ENCODE measurements at places on chromosomes 5 and 9.
A peak's percentile ranks its signal among the peaks of the same experiment; 100 is the strongest.

GRCh38 chr5:132872788-132873118 is 715 bp upstream of the LEAP2 start:
- no peak for ATAC-seq

GRCh38 chr9:87343816-87344430 is 153.7 kb upstream of the DAPK1 start:
- no peak for ATAC-seq

GRCh38 chr9:109914280-109915027 is 134.5 kb downstream of the PALM2AKAP2 start:
- no peak for ATAC-seq

DNA sequence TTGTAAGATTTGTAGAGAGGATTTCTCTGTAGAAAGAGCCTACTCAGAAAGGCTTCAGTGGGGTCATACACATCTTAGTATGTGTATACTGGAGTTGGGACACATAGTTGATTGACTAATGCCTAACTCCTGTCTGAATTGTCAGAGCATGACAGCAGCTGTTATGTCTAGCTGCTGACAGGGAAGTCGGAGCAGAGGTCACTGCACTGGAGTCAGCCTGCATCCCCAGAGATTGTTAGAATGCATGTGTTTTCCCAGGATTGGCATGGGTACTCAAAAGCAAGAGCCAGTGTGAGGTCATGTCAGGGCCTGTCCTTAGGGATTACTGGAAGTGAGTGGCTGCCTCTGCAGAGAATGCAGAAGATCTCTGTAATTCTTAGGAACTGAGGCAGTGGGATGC is 82.7 kb downstream of the ITGA1 start:
- peak; percentile 89 for ATAC-seq

- no peak for ATAC-seq
Observed at GRCh38 chr9:72306761-72307160, 58.2 kb downstream of the ZFAND5 start.

- ATAC-seq: no peak
Observed at GRCh38 chr5:76667495-76667894, 44.3 kb upstream of the F2RL2 start.

DNA sequence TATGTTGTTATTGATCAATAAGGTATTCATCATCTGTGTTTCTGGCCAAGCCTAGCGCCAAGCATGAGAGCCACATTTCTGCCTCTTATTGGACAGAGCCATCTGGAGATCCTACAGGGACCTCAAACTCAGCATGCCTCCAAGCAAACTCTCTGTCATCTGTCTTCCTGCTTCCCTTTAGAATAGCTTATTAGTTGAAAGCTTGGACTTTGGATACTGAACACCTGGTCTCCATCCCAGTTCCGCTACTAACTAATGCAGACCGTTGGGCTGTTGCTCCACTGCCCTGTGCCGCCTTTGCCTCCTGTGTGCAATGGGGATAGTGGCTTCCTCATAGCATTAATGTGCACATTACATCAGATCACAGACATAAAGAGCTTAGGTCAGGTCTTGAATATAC is 65.5 kb downstream of the MAP1B start:
- peak; percentile 53 for ATAC-seq

GRCh38 chr5:35161652-35162273 is 68.5 kb downstream of the PRLR start:
- ATAC-seq: no peak

DNA sequence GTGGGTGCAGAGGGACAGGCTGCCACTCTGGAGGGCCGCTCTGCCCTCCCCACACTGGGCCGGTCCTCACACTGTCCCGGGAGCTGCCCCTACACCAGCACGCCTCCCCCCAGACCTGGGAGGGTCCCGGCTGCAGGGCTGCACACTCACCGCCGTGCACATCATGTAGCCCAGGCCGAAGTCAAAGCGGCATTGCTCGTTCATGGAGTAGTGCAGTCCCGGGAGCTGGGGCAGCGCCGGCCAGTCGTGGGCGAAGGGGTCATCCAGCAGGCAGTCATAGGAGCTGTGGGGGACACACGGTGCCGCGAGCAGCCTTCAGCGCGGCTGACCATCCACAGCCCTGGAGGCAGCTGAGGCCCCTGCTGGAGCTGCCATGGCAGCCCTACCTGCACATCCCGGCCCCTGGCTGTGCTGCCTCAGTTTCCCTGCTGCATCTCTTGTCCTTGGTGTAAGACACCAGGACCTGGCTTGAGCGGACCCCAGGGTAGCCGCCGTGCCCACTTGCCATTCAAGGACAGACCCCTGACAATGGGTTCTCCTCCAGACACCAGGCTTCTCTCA is 93.2 kb downstream of the ZNF354C start:
- ATAC-seq: no peak

- no peak for ATAC-seq
Observed at GRCh38 chr5:112914584-112914983, 7.4 kb downstream of the REEP5 start.

GRCh38 chr9:109422641-109423040 is 75.5 kb downstream of the PTPN3 start:
- no peak for ATAC-seq

- ATAC-seq: no peak
Observed at GRCh38 chr5:174245516-174246075, 200.1 kb downstream of the NSG2 start.

- no peak for ATAC-seq
Observed at GRCh38 chr5:180423133-180423532, 70.0 kb upstream of the GFPT2 start.

DNA sequence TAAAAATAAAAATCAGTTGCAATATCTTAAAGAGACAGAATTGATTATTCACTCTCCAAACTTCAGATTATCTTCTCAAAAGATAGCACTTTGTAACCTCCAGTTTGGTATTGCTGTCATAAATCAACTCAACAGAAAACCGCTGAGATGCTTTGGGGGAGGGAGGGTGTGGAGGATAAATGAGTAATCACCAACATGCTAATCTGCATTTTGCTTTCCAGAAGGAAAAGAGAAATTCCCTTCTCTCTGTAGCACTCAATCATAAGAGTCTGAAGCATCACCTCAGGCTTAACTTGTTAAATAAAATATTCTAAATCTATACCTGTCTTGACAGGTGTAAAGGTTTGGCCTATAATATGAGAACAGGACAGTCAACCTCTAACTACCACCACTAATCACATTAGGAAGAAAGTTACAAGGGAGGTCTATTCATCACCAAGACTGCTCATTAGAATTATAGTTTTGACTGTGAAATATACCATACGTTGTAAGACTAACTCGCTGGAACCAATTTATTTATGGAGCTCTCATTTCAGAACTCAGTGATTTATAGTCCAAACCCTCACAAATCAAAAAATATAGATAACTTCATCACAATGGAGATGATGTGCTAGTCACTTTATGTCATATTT is 89.0 kb downstream of the PIK3R1 start:
- peak; percentile 47 for ATAC-seq

GRCh38 chr9:110344821-110345220 is 7.2 kb upstream of the TXNDC8 start:
- no peak for ATAC-seq

DNA sequence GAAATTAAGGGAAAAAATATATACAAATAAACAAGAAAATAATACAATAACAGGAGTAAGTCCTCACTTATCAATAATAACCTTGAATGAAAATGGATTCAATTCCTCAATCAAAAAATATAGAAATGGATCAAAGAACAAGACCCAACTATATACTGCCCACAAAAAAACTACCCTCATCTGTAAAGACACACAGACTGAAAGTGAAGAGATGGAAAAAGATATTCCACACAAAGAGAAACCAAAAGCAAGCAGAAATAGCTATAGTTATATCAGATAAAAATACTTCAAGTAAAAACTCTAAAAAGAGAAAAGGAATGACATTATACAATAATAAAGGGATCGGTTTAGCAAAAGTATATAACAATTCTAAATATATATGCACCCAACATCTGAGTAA is 66.5 kb downstream of the KIAA0825 start:
- ATAC-seq: no peak
